ENCODE measurements at places on chromosomes 1 and 21.

DNA sequence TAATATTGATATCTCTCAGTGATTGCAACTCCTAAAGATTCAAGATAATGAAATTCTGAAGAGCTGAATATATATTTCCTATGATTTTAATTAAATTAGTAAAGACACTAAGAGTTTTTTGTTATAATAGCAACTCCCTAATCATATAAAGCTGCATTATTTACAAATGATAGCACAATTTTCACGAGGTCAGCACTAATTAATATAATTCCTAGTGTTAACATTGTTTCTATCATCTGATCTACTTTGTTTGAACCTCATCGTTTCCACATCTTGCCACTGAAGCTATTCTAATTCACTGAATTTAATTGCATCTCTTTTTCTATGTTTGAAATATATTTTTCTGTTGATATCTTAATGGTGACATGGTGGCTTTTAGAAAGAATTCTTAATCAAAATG is 279.1 kb upstream of the ADGRL4 start:
- no peak for DNase-seq

GRCh38 chr1:109661391-109661790 is 5.5 kb downstream of the GSTM4 start:
- no peak for DNase-seq

DNA sequence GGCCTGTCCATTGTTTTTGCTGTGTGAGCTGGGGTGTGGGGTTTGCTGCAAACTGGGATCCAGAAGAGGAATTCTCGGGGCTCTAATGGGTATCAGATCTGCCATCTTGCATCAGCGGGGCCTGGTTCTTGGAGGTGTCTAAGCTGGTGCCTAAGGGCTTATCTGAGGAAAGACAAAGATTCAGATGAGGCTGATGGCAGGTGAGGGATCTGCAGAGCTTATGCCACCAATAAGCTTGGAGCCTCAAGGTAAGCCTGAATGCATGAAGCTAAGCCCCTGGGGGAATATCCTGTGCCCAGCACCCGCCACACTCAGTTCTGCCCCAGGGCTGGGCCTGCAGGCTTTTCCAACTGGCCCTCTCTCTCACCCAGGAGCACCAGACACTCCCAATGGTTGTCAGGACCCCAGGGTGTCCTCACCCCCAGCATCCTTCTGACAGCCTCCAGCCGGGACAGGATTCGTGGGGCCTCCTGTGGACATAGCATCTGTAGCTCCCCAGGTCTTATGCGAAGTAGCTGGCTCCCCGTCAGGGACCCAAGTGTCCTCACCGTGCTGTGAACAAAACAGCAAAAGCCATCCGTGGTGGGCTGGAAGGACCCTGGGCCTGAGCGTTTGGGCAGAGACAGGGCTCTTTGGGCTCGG is 9.5 kb upstream of the GSTM3 start:
- DNase-seq = no peak

DNA sequence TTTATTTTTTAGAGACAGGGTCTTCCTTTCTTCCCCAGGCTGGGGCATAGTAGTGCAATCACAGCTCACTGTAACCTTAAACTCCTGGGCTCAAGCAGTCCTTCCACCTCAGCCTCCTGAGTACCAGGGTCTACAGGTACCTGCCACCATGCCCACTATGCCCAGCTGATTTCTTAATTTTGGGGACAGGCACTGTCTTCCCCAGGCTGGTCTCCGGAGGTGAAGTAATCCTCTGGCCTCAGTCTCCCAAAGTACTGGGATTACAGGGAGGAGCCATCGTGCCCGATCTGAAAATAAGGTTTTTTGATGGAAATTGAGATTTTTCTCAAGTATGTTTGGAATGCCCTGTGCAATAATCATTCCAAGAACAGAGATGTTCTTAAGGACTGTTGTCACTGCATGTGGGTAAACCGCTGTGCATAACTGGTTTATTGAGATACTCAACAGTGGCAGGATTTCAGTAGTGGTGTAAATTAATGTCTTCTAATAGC is 934 bp upstream of the MSH4 start:
- no peak for DNase-seq

DNA sequence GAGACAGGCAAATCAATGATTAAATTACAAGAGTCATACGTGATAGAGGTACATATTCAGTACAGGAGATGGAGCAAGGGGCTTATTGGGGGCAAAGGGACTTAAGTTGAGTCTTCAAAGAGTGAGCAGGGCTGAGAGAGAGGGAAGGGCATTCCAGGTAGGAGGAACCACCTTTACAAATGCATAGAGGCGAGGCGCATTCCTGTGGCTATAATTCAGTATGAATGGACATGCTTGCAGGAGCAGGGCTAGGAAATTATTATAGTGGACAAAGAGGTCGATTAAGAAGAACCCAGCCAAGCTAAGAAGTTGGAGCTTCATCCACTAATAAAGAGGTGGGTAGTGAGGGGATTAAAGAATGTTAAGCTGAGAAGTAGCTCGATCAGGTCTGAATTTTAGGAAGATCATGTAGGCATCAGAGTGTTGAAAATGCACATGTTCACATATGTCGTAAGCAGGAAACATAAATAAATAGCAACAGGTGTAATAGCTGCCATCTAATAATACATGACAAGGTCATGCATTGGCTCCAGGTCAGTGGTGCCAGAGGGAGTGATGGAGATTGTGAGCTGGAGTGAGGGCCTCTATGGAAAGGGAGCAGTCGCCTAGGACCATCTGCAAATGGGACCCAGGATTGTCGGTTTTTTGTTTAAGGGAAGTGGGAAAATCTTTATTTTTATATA is 12.0 kb upstream of the HNRNPU start:
- DNase-seq = no peak

GRCh38 chr1:93690921-93691789 is 9.5 kb upstream of the BCAR3 start:
- no peak for DNase-seq

DNA sequence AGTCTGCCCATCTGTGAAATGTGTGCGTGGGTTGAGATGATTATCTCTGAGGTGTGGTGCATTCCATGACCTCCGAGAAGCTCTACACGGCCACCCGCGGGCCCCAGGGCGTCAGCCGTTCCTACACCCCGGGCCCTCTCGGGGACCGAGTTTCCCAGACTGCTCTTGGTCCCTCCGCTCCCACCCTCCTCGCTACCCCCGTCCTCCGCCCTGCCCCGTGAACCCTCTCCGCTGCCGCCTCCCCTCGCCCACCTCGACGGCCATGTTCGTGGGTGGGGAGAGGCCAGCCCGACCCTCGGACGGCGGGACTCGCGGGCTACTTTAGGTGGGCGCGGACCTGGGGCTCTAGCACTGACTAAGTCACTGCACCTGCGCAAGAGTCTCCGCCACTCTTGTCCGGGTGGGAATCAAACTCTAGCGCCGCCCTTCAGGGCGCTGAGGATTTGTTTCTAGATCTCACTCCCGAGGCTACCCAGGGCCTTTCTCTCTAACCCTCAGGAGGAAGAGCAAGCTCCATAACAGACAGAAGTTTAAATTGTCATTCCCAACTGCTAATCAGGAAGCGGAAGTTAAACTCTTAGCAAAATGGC is 47.7 kb upstream of the VWA5B1 start:
- no peak for DNase-seq

- DNase-seq = no peak
Measured at GRCh38 chr1:14320986-14321385, 277.5 kb upstream of the KAZN start.

- DNase-seq = no peak
Measured at GRCh38 chr21:44761011-44761729, 40.5 kb downstream of the UBE2G2 start.

DNA sequence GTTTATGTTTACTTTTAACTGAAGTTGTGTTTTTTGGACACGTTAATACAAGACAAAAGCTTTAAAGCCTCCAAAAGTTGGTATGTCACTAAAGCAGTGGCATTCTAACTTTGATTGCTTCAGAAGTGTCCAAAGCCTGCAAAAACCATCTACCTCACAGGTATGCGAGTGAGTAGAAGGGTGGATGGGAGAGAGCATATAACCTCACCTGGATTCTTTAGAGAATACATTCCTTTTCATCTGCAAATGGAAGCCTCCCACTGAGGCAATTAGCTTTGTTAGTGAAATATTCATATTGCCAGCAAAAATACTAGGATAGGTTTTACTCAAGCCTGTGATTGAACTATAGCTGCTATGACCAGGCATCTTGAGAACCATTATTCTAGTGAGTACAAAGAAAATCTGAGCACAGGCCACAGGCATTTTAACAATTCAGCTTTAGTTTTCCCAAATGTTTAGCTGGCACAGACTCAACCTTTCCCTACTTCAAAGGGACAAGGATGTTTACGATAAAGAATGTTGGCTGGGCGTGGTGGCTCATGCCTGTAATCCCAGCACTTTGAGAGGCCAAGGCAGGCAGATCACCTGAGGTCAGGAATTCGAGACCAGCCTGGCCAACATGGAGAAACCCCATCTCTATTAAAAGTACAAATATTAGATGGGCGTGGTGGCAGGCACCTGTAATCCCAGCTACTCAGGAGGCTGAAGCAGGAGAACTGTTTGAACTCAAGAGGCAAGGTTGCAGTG is 39.7 kb downstream of the MAP3K21 start:
- no peak for DNase-seq

DNA sequence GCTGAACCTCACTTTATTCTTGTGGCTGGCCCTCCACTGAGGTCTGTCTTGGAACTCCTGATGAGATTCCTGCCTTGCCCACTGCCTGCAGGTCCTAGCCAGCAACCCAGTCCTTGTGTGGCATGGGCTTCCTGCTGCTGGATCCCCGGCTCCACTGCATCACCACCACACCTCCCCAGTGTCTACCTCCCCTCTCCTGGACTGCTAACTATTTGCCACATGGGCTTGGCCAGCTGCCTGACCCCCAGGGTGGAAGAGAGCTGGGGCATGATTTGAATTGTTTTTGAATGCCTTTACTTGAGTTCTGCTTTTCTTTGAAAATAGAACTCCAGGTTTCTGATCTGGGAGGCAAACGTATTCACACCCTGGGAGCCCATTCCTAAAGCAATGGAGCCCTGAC is 41.2 kb downstream of the SPAG17 start:
- no peak for DNase-seq

DNA sequence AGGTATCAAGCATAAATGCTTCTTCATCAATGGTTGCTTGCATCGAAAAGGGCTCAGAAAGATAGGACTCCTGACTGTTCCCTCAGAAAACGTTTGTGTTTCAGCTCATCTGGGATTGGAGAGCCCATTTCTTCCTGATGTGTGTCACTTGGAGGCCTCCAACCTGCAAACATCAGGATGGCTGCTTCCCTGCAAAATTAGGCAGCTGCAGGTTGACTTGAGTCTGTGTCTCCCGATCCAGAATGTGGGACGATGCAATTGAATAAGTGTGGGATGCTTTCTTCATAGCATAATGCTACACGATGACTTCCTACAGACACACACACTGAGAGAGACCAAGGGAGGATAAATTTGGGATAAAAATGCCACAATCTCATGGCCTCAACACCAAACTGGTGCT is 42.2 kb downstream of the OLIG1 start:
- no peak for DNase-seq

- no peak for DNase-seq
Measured at GRCh38 chr1:160636076-160636475, 10.8 kb downstream of the SLAMF1 start.

DNA sequence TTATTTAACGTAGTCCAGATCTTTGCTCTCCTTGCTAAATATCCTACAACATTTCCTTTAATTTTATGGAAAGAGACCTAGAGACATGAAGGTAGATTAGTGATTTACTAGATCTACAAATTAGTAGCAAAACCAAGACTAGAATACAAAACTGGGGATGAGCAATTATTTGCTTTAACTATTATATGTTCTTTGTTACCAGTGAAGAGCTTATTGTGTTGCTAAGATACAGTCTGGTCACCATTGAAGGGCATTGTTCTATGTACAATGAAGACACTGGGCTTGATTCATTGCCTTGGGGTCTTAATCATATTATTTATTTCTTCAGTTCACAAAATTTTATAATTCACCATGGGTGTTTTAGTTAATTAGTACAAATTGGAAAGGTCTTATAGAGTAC is 88.3 kb downstream of the S1PR1 start:
- no peak for DNase-seq

DNA sequence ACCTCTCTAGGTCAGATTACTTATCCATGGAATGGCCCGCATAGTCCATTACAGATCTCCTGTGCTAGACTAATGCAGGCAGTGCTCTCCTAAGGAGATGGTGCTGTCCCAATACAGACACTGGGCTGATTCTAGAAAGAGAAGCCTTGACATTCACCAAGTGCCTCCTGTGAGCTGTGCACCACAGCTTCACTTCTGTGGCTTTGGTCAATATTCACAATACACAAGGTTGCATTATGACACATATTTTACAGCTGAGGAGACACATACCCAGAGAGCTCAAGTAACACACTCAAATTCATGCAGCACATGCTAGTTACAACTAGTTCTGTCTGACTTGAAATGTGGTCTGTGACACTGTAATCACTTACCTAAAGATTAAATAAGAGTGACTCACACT is 59.4 kb upstream of the LRRC8B start:
- no peak for DNase-seq

DNA sequence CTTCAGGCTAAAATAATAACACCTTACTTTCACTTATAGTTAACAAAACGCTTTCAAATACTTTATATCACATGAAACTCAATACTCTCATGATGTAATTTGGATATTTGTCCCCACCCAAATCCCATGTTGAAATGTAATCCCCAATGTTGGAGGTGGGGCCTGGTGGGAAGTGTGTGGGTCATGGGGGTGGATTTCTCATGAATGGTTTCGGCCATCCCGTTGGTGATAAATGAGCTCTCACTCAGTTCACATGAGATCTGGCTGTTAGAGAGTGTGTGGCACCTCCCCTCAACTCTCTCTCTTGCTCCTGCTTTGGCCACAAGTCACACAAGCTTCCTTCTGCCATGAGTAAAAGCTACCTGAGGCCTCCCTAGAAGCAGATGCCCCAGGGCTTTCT is 22.5 kb upstream of the PTGFRN start:
- no peak for DNase-seq

DNA sequence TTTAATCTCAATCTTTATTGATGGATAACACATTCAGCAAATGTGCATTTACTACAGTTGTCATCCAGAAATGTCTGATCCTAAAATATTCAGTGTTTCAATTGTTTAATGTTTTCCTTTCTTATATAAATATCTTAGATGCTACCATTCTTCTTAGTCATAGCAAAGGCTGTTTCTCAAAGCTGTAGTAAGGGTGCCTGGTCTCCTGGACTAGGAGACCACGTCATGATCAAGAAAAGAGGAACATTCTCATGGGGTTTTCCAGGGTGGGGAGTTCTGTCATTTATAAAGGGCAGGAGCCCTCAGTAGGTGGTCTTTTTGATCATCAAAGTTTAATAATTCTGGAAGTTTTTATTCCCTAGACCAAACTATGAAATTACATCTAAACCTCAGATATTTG is 292.8 kb downstream of the HMCN1 start:
- DNase-seq = no peak

- no peak for DNase-seq
Measured at GRCh38 chr1:116987256-116987555, 14.4 kb upstream of the CD101 start.

DNA sequence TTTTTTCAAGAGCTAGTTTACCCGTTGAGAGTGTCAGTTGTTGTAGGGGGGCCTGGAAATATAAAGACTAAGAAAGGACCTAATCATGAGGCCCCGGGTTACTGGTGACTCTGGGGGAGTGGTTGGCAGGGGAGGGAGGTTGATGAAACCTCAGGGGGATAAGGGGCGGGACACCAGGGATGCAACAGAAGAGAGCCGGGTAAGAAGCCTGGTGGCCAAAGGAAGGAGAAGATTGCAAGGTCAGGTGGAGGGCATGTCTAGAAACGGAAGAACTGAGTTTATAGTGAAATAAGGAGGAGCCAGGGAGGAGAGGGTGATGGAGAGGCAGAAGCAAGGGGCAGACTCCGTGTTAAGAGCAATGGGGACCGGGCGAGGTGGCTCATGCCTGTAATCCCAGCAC is 12.5 kb upstream of the SPOCD1 start:
- DNase-seq = no peak

GRCh38 chr1:66033781-66034180 is 241.1 kb downstream of the PDE4B start:
- DNase-seq = no peak
